Putamen (tissue), 1 donor: ENCODE measurements at places on chromosomes 7 and 10.

DNA sequence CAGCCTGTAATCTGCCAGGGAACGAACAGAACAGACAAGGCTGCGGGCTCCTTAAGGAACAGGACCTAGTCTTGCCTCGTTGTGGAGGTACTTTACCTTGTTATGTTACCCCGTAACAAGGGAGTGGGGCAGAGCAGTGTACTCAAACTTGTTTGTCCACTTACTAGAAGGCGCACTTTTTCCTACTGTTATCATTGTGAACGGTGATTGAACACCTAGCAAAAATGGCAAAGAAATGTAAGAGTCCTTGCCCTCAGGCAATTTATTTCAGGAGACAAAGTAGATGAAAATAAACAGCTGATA, 620 bp upstream of the IMPDH1 start:
- no peak for DNase-seq

- DNase-seq, result peak; percentile 85
These were observed 43.1 kb upstream of the KLHL7 start for GRCh38 chr7:23062452-23062851.

GRCh38 chr7:45984386-45985295, 63.6 kb upstream of the IGFBP3 start:
- DNase-seq, result no peak

GRCh38 chr7:2872296-2872874, 28.3 kb upstream of the GNA12 start:
- DNase-seq, result no peak

GRCh38 chr7:51217804-51218203, 98.8 kb downstream of the COBL start:
- DNase-seq, result no peak

GRCh38 chr10:99966306-99966705, 43.4 kb downstream of the DNMBP start:
- no peak for DNase-seq

DNA sequence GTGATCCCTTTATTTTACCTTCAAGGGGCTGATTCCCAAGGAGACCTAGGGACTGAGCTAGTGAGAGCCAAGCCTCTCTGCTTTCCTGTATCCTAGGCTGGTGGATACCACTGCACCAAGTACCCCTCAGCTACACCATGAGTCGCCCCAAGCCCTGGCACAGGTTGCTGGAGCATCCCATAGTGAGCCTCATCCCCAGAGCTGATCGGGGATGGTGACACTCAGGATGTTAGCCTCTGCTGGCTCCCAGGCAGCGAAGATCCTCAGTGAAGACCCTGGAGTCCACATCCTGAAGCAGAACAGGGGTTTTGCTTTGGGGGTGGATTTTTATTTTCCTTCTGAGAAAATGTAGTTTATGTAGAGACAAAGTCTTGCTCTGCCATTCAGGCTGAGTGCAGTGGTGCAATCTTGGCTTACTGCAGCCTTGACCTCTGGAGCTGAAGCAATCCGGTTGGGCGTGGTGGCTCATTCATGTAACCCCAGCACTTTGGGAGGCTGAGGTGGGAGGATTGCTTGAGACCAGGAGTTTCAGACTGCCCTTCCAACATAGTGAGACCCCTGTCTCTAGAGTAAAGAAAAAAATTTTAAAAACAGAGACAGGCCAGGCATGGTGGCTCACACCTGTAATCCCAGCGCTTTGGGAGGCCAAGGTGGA, 12.5 kb upstream of the ZNF212 start:
- DNase-seq, result no peak

- no peak for DNase-seq
These were observed 64.5 kb downstream of the CH25H start for GRCh38 chr10:89142590-89142989.

DNA sequence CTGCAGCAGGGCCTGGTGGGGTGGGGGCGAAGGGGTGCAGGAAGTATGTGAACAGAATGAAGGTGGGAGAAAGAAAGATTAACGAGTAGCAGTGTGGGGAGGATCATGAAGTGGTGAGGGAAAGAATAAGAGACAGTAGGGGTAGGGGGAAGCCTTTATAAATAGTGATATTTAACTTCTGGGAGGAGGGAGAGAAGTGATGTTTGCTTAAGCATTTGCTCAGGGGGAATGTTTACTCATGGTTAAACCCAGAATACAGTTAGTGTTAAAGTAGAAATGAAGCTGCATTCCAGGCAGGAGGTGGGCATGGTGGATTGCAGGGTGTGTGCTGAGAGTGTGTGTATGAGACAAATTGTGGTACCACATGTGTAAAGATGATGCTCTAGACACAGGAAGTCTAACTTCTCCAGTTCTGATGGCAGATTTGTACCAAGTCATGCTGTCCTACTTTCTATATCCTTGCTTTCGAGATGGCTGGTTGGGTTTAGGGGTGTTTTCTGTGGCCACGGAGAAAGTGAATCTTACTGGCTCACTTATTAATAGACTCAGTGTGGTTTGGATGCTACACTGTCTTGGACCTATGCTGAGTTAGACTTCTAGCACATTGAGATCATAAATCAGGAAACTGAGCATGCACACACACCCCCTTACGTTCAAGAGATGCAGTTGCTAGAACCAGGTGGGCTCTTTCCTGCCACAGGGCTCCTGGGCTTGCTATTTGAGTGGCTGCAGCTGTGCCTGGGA, 10.6 kb upstream of the DNMBP start:
- no peak for DNase-seq

DNA sequence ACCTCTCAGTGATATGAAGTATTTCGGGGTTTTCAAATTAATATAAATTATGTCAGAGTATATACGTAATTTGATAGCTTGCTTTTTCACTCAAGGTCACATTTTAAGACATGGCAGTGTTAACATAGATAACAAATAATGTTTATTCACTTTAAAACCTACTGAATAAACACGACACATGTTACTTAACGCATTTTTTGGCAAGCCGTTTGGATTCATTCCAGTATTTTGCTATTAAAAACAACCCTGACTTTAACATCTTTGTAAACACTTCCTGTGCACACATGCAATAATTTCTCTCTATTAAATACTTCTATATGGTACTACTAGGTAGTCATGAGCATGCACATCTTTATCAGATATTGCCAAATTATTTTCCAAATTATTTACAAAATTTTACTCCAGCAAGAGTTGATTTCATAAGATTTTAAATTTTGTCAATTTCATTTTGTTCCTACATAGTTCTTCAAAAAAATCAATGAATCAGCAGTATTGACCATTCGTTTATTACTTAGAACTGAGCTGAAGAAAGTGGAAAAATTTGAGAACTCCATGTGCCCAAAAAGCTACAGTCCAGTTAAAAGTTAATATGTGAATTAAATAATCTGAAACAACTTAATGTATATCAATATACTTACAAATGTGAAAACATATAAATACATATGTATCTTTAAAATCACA, 26.8 kb upstream of the THSD7A start:
- no peak for DNase-seq

DNA sequence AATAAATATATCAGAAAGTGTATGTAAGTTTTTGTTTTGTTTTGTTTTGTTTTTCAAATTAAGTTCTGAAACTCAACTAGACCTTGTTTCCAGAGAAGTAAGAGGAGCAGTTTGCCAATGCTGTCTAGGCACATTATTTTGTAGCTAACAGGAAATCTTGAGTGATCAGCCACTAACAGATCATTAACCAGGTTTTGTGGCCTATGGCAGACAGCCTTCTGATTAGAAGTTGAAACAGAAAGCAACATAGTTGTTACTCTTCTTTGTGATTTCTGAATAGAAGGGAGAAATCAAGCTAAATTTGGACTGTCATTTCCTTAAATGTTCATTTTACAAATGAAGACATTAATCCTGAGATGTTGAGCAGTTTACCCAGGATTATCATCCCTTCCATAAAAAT, 142.6 kb downstream of the PLXDC2 start:
- no peak for DNase-seq

- no peak for DNase-seq
These were observed 365.7 kb upstream of the SEMA3C start for GRCh38 chr7:81284576-81284975.

DNA sequence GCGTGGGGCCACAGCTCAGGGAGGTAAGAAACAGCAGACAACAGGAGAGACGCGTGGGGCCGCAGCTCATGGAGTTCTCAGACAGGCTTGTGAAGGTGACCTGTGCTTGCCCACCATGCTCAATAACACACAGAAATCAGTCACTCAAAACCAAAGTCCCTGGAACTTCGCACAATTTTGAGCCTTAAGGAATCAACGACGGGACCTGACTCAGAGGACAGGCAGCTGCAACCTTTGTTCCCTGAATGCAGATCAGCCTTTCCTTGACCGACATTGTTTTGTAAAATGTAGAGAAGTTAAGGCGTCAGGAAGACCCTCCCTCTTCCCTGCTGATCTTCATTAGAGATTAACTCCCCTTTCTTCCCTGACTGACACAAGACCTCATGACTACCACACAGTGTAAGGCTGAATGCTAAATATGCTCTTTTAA, 8.5 kb upstream of the KNDC1 start:
- no peak for DNase-seq

GRCh38 chr10:109953766-109954165, 30.5 kb upstream of the XPNPEP1 start:
- no peak for DNase-seq

DNA sequence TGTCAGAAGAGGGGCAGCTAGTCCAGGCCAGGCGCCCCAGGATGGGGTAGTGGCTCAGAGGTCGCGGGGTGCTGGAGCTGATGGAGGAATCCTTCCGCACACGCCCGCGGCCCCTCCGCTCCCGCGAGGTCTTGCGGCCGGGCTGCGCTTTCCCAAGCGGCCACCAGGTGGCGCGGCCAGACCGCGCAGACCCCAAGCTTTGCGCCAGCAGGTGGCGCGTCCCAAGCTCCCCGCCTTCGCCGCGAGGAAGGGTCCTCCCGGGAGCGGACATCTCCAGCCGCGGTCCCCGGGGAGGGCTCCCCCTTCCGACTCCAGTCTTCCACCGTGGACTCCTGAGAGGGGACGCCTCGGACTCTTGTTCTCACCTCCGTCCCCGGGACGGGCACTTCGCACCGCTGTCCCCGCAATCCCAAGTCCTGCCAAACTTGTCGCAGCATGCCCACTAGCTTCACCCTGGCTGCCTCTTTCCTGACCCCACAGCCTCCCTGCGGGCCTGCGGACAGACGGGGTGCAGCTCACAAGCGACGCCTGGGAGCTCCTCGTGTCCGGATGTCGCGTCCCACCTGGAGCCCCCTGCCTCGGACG, 19.4 kb downstream of the KCNK18 start:
- DNase-seq, result peak; percentile 22
